Cardiac atrium fibroblast (primary cell): ENCODE measurements at places on chromosomes 11 and 22. TPM values are rescaled to one million over a fixed set of nuclear protein-coding genes. Genes with fewer than 3 reads are reported as not detected.

Gene RCN1
- 447 and 484 TPM in 2 replicates for total RNA-seq

Gene TESMIN
- total RNA-seq = not detected in 2 replicates

Gene SMIM38
- not detected in 2 replicates for total RNA-seq

Gene SCGB1A1
- total RNA-seq = not detected in 2 replicates

Gene C11orf42
- not detected in 2 replicates for total RNA-seq

Gene CCDC81
- under 0.01 TPM in 1 of 2 replicates, not detected in the other for total RNA-seq

Gene SMARCB1
- total RNA-seq = 72.4 and 83.8 TPM in 2 replicates

Gene CALCB
- not detected in 2 replicates for total RNA-seq

Gene SLC15A3
- total RNA-seq = 7.6 and 16.0 TPM in 2 replicates

Gene TSPAN32
- total RNA-seq = not detected in 2 replicates

Gene POU2AF2
- not detected in 2 replicates for total RNA-seq

Gene SMIM35
- total RNA-seq = not detected in 2 replicates
